ENCODE measurements at places on chromosomes 6 and 20.

- DNase-seq: peak; percentile 32
Measured at GRCh38 chr20:7094438-7094997, 327.0 kb downstream of the BMP2 start.

DNA sequence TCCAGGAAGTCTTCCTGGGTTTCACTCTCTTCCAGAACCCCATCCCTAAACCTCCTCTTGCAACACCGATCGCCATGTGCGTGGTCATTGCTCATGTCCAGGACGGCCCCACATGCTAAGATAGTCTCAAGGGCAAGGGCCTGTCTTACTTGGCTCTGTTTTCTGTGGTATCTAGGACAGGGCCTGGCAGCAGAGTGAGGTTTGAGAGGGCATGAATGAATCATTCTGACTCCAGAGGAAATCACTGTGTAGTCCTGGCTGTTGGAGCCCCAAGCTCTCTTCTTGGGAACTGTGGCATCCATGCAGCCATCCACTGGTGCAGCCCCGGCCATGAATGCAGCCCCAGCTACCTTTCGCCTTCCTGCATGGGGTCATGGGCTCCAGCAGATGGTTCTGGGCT, 12.4 kb downstream of the SIRPA start:
- DNase-seq: peak; percentile 20

DNA sequence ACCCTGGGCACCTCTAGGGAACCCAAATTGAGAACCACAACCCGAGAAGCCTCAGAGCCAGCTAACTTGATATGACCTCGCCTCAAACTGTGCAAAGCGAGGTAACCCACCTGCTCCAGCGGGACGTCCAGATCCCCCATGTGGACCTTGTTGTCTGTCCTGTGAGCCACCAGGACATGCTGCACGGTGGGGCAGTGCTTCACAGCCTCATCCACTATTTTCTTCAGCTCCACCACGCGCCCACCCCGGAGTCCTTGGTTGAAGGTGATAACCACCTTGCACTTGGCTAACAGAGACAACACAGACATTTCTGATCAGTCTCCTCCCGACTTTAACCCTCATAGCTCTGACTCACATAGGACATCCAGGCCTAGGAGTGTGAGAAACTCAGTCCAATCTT, 30.8 kb upstream of the APMAP start:
- DNase-seq: no peak

- no peak for DNase-seq
Measured at GRCh38 chr20:57703013-57703412, 6.8 kb downstream of the PMEPA1 start.

DNA sequence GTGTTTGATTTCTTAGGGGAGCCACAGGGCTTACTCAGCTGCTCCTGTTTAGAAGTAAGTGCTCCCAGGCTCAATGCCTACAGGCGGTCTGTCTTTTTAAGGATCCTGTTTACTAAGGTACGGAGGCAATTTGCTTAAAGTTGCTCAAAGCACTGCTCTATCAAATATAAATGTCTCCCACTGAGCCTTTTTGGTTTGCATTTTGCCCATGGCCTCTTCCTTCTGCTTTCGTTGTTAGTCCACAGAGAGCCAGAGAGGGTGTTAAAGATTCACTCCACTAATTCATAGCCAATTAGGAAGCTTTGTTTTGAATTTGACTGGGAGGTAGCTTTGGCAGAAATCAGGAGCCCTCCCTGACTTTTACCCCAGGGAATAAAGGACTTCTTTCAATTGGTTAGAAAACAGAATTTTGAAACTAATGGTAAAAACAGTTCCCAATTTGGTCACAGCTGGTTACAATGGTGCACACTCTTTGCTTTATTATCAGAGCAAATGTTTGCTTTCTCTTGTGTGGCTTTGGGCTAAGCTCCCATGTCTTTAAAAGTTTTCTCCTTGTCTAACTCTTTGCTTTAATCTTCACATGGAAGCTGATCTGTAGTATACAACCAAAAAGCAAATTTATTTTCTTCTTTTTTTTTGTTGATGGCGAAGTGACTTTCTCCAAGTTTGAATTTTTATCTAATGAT, 126.2 kb downstream of the IMPG1 start:
- no peak for DNase-seq

- DNase-seq: peak; percentile 56
Measured at GRCh38 chr6:130282234-130282995, 59.7 kb upstream of the SAMD3 start.

DNA sequence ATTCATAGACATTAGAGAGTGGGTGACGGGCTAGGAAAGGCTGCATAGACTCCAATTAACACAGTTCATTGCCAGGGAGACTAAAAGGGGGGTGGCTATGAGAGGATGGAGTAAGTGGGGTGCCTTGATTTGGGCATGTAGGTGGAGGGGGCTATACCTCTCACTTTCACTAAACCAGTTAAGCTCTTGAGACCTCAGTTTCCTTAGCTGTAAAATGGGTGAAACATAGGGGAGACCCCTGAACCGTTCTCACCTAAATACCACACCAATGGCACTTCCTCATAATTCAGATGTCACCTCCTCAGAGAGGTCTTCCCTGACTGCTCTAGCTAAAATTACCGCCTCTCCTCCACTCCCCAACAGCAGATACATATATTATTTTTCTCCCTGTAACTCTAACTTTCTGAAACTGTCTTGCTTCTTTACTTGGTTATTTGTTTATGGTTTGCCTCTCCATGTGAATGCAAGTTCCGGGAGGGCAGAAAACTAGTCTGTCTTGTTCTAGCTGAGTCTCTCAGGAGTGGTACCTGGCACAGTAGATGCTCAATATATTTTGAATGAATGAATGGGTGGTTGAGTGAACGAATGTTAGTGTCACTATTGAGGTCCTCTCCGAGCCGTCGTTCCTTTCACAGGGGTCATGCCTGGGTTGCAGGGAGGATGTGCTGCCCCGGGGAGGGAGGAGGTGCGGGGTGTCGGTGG, 615 bp upstream of the EYA2 start:
- DNase-seq: no peak

DNA sequence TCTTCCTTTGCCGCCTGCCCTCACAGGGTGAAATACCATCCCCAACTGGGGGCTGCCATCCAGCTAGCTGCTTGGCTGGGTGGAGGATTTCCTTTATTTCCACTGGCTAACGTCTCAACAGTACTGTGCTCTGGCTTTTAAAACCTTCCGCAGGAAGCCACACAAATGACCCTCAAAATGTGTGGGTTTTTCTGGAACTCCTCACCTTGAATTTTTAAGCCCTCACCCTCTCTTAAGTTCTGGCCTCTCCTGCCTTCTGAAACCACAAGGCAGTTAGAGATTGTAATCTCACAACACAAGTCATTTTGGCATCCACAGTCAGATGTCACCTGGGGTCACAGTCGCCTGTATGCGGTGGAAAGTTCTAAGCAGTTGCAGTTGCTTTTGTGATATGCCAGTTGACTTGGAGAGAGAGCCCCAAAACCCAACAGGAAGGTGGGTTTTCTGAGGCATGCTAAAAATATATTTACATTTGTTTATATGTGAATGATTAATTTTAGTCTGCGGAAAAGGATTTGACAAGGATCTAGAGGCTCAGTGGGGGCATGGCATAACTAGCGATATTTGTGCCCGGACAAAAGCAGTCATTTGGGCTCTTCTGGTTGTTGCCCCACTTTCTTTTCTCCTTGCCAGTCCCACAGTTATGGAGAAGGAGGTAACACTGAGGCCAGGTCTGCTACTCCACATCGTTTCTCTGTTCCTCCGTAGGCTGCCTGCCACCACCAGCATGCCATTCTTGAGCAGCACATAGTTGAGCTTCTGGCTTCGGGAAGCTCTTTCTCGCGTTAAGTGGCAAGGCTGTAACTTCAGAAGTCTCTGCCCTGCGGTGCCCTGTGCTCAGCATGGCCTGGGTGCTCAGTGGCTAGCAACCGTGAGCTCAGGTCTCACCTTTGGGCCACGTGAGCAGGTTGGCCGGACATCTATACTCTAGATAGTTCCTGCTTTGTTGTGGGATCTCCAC, 335.3 kb downstream of the CD83 start:
- DNase-seq: no peak

- DNase-seq: no peak
Measured at GRCh38 chr6:116764629-116764960, 924 bp downstream of the FAM162B start.

GRCh38 chr6:29633534-29633905, 537 bp upstream of the GABBR1 start:
- DNase-seq: no peak

DNA sequence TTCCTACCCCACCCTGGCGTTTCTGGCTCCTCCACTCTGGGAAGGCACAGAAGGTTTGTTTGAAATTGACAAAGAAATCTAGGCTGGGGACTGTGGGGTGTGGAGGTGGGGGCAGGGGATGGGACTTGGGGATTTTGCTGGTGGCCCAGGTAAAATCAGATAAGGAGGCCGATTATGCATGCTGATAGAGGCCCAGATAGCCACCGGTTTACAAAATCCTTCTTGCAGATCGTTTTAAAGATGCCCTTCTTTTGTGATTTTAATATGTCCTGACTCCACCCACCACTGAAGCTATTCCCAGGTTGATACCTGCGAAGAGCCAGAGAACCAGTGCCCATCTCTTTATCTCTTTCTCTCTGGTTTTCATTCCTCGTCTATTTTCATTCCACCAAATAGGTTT, 104.9 kb downstream of the TFAP2C start:
- no peak for DNase-seq

DNA sequence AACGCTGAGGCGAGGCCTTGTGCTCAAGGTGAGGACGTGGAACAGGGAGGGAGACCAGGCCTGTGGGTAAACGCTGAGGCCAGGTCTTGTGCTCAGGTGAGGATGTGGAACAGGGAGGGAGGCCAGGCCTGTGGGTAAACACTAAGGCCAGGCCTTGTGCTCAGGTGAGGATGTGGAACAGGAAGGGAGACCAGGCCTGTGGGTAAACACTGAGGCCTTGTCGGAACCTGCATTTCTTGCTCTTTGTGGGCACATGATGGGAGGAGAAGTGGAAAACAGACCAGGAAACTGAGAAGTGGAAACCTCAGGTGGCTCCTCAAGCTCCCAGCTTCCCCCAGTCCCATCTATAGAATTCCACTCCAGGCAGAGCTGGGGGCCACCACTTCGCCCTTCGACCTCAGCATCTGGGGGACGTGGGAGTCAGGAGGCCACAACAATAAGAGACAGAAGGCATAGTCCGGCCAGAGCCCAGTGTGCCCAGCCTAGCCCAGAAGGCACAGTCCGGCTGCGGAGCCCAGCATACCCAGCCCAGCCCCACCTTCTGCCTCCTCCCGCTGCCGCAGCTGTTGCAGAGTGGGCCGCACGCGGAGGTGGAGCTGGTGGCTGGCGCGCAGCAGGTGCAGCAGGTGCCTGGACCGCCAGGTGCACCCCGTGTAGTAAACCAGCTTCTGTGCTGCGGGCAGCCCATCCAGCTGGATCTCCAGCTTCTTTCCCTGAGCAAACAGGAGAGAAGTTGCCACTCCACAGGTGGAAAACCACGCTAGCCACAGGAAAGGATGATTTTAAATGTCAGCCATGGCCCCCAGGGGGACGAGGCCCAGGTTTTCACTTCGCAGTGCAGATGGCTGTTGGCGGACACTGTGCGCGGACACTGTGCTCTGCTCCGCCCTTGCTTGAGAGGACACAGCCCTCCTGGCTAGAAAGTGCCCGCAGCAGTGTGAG, 17.5 kb downstream of the FRMD1 start:
- no peak for DNase-seq

GRCh38 chr6:163863565-163863964, 449.0 kb downstream of the QKI start:
- DNase-seq: no peak

DNA sequence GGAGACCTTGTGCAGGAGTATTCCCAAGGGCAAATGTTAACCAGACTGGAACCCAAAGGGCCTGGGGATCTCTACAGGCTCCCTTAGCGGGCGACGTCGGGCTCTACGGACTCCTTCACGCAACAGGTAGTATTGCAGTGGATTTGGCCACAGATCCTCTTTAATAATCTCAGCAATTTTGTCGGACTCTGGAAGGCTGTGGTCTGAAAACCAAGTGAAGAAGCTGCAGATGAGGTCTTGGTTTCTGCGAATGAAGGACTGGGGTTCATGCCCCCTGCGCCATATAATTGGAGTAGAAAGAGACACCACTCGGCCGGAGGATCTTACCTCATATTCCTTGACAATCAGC, 1.3 kb downstream of the TSPYL1 start:
- DNase-seq: no peak

DNA sequence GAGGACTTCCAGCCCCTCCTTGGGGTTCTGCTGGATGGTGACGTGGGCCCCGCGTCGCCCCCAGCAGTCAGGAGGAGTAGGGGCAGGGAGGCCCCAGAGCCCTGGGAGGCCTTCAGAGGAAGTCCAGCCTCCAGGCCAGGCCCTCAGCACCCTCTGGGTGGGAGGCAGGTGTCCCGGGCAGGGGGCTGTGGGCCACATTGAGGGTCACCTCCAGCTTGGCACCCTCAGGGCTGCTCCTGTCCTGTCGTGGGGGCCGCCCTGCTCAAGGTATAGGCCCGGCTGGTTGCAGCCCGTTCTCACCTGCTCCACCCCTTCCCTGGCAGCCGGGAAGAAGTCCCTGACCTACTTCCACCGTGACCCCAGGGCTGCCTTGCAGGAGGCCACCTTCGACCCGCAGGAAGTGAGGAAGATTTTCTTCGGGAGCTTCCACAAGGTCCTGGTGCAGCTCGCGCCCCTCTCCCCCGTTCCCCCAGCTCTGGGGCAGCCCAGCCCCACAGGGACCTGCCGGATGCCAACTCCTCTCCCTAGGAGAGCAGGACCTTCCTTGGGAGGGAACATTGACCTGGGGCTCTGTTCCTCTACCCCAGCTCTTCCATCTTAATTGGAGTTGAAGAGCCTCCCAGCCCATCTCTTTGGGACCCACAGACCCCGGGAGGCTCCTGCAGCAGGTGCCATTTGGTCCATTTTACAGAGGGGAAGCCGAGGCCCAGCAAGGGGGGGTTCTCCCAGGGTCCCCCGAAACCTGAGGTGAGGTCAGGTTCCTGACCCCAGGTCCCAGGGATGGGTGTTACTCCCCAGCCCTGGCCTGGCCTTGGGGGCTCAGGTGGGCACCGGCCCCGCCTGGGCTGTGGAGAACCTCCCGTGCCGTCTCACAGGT, 26.4 kb downstream of the COL20A1 start:
- DNase-seq: no peak

GRCh38 chr20:38369389-38369788, 23.1 kb downstream of the LBP start:
- DNase-seq: peak; percentile 17

GRCh38 chr6:35751594-35751993, 14.8 kb downstream of the ARMC12 start:
- no peak for DNase-seq

- DNase-seq: no peak
Measured at GRCh38 chr20:4809707-4810106, 88.0 kb downstream of the PRND start.

- DNase-seq: no peak
Measured at GRCh38 chr6:40387127-40387870, 199.9 kb downstream of the LRFN2 start.
